ENCODE measurements at places on chromosomes 4 and X.
A peak's percentile ranks its signal among the peaks of the same experiment; 100 is the strongest.

- DNase-seq, result peak; percentile 4
Measured at GRCh38 chr4:173264684-173265185, 69.4 kb downstream of the HMGB2 start.

GRCh38 chrX:110432091-110432905 lies 73.7 kb downstream of the RTL9 start:
- no peak for DNase-seq

GRCh38 chrX:24395775-24396174 lies 35.3 kb downstream of the SUPT20HL1 start:
- DNase-seq, result peak; percentile 35

DNA sequence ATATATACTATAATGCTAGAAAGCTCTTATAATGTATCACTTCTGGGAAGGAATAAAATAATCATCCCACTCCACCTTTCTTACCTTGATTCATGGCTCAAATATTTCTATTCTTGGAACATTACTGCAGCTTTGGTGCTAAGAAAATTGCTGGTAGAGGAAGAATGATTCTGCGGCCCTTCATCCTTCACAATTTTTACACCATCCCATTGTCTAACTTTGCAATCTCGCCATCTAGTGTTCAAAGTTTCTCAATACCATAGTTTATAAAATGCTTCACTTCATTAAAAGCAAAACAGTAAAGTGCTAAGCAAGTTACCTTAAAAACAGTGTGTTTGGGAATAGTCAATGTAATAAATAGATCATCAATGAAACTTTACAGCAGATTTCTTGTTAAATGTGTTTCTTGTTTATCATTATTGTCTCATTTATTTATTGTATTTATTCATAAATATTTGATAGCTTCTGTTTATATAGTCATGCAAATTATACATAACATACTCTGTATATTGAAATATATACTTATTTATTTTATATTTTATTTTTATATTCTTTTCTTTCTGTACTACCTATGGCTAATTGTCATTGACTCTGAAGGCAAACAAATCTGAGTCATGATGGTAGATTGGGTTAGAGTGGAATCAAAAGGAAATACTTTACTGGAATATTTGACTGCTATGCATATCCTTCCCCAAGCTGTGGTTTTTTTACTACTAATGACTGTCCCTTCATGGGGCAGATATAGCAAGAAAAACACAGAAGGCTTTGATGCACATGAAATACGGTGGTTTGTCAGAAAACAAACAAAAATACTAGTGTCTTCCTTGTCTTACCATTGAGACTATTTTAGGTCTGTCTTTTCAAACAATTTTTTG lies 390.7 kb downstream of the MAPK10 start:
- no peak for DNase-seq

- no peak for DNase-seq
Measured at GRCh38 chrX:78455901-78456300, 128.5 kb upstream of the CYSLTR1 start.

GRCh38 chr4:20017070-20017776 lies 234.5 kb upstream of the SLIT2 start:
- no peak for DNase-seq

DNA sequence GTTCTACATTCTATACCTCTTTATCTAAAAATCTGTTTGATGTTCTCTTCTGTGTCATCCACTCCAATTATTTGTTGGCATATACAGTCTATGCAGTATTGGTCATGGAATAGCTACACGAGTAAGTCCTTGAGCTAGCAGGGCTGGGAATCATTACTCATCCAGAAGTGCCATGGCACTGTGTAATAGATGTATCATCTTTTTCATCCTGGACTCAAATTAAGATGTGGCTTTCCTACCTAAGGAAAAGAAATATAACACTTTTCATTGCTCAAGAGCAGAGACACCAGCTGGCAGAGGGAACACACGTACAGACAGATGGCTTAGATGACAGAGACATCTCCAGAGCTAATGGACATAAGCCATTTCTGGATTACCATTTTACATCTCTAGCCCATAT lies 159.8 kb downstream of the FAM13A start:
- no peak for DNase-seq

- no peak for DNase-seq
Measured at GRCh38 chr4:76384052-76384451, 36.9 kb downstream of the CCDC158 start.

- DNase-seq, result no peak
Measured at GRCh38 chr4:83272900-83273299, 11.7 kb downstream of the COQ2 start.

DNA sequence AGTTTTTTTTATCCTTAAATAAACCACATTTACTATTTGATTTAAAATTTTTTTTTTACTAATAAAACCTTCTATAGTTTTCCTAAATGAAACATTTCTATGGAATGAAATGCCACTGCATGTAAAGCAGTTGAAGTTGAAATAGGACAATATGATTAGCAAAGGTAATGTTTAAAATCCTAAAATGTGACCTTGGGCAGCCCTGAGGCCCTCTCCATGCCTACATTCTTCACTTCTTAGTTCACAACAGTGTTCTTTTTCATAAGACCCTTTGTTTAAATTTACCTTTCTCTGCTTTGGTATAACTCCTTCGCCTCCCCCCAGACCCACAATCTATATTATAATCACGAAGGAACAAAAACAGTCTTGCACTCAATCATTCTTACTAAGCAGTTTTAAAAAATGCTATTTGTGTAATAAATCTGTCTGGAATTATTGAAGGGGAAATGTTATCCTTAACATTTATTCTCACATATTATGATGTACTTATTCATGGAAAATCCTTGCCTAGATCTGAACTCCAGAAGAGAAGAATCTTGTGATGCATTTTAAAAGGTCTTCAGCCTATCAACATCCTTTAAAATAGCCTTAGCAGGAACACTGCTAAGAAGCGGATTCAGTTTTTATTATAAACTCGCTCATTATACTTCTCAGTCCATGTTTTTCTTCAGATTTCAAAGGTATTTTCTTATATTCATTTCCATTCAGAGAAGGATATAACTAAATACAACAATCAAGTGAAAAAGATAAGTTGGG lies 124.6 kb upstream of the NAP1L5 start:
- DNase-seq, result no peak

- no peak for DNase-seq
Measured at GRCh38 chr4:173536808-173537429, 6.9 kb upstream of the HAND2 start.

- DNase-seq, result no peak
Measured at GRCh38 chrX:49829016-49829415, at the start of gene PAGE4. PAGE4 (plus strand) TSS chrX:49829303; CDS start chrX:49830429, 1,126 bp downstream.

GRCh38 chrX:100650841-100651240 lies 6.8 kb downstream of the SRPX2 start:
- DNase-seq, result no peak

DNA sequence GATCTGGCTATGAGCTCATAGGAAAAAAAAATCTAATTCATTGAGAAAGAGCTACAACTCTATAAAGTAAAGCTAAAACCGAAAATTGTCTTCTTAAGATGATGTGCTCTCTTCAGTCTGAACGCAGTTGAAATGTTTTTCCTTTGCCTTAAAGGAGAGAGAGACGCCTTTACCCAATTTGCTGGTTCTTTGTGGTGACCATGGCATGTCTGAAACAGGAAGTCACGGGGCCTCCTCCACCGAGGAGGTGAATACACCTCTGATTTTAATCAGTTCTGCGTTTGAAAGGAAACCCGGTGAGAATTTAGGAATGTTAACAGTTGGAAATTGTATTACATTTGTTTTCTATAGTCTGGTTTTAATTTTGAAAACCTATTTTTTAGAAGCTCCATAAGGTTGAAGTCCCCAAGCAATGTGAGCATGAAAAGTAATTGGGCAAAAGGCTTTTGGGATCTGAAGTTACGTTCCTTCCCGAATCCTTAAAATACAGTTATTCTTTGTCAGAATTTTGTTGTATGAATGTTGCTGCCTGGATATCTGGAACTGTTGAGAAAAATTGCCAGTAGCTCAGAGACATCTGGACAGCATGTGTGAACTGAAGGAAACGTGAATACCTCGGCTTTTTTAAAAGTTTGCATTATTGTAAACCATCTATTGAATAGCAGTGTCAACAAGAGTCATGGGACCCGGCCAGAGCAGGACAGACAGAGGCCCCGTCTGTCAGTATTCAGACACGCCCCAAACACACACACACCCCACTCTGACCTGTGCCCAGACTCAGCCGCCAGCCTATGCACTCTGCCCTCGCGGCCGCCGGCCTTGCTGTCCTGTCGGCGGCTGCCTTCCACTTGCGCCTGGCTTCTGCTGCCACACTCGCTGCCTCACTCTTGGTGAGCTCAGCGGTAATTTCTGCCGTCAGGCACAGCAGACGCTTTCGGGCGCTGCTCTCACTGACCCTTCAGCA lies 9.9 kb downstream of the PIGG start:
- DNase-seq, result no peak

DNA sequence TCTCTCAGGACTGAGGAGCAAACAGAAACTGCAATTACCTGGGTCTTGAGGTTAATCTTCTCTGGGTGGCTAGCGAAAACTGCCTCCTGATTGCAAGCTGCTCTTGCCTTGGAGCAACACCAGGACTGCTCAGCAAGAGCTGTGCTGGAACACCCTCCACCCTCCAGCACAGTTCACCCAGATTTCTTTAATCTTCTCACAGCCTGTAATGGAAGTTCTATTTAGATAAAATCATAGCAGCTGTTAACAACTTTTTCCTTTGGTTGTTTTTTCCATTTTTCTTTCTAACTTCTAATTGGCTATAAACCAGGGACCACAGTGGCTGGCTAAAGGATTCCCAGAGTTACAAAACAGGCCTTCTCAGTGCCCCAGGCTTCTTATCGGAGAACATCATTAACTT lies 36.3 kb downstream of the OPHN1 start:
- DNase-seq, result no peak

DNA sequence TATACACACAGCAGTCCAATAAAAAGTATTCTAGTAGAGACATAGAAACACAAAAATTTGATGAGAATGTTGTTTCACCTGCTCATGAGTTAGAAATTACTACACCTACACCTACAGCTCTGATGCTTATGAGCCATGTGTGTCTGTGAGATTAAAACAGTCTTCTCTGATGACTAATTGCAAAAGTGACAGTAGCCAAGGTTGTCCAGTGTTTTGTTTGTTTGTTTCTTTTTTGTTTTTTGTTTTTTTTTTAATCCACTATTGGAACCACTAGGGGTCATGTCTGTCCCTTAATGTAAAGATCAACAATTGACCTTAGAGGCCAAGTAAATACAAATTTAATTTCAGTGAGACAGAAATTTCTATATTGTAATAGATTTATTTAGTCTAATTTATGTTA lies 423.1 kb downstream of the TEX13C start:
- DNase-seq, result no peak

- DNase-seq, result no peak
Measured at GRCh38 chr4:174709526-174709925, 119.5 kb downstream of the GLRA3 start.

GRCh38 chrX:47568656-47569295 lies 7.8 kb downstream of the ARAF start:
- DNase-seq, result no peak

All from activated T-cell treated with anti-CD3 and anti-CD28 coated beads for 4 hours (primary cell).